ENCODE measurements at places on chromosomes 1 and 21.

GRCh38 chr1:70085521-70085920 lies 119.9 kb downstream of the LRRC40 start:
- no peak for DNase-seq

- no peak for DNase-seq
Observed at GRCh38 chr1:64584479-64584878, 114.5 kb downstream of the CACHD1 start.

GRCh38 chr1:147762233-147763024 lies 2.0 kb upstream of the GJA5 start:
- DNase-seq: peak; percentile 21

GRCh38 chr21:29786496-29787360 lies 153.1 kb downstream of the GRIK1 start:
- DNase-seq: no peak

GRCh38 chr1:215263636-215264035 lies 181.1 kb downstream of the KCNK2 start:
- no peak for DNase-seq

DNA sequence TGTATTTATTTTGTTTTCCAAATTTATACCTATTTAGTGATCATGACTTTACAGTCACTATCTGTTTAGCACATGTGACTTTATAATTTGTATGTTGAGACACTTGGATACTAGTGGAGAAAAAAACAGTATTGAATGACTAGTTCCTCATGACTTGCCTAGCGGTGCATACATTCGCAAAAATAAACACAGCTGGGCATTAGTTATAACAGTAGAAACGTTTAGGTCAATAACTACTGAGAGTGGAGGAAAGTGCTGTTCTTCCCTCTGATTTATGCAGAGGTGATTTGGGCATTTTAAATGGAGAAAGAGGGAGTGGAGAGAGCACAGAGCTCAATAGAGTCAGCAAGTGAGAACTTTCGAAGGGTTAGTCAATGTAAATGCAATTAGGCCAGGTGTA lies 1679.0 kb upstream of the B3GALT2 start:
- no peak for DNase-seq

DNA sequence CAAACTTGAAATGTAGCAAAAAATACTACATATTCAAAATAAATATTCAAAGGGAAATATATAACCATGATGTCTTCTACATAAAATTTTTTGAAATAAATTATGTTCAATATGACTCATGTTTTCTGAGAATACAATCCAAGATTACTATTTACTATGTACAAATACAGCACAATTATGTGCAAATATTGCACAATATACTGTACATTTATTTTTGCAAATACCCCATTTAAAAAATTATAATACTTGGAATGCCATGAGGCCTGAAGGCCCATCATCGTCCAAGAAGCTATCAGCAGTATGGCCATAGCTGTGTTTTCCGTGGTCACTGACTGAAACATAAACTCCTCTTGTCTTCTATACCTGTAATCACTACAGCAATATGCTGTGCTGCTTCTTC lies 12.3 kb downstream of the CCDC181 start:
- no peak for DNase-seq

GRCh38 chr1:200850554-200850953 lies 22.2 kb upstream of the GPR25 start:
- DNase-seq: no peak

DNA sequence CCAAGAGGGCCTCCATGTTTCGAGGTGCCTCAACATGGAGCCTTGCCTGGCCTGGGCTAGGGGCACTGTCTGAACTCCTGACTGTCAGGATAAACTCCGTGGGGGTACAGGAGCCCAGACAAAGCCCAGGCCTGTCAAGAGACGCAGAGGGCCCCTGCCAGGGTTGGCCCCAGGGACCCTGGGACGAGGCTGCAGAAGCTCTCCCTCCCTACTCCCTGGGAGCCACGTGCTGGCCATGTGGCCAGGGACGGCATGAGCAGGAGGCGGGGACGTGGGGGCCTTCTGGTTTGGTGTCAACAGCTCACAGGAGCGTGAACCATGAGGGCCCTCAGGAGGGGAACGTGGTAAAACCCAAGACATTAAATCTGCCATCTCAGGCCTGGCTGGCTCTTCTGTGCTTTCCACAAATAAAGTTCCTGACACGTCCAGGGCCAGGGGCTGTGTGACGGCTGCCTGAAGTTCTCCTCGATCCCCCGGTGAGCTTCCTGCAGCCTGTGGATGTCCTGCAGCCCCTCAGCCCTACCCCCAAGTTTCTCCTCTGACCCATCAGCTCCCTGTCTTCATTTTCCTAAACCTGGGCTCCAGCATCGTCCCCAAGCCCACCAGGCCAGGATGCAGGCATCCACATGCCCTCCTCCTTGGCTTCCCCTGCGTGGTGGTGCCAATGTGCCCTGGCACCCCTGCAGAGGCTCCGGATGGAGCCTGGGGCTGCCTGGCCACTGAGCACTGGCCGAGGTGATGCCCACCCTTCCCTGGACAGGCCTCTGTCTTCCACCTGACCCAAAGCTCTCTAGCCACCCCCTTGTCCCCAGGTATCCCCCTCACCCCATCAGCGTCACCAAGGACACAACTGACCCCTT lies 12.8 kb upstream of the LRRC3 start:
- DNase-seq: peak; percentile 24

- DNase-seq: no peak
Observed at GRCh38 chr1:202837746-202838262, 27.1 kb downstream of the PCAT6 start.
